CD4-positive, alpha-beta T cell treated with Interleukin-15 for 1 hour (primary cell): ENCODE measurements at places on chromosomes 5 and 9.

- no peak for DNase-seq
Measured at GRCh38 chr9:123712399-123712798, 217.5 kb downstream of the DENND1A start.

DNA sequence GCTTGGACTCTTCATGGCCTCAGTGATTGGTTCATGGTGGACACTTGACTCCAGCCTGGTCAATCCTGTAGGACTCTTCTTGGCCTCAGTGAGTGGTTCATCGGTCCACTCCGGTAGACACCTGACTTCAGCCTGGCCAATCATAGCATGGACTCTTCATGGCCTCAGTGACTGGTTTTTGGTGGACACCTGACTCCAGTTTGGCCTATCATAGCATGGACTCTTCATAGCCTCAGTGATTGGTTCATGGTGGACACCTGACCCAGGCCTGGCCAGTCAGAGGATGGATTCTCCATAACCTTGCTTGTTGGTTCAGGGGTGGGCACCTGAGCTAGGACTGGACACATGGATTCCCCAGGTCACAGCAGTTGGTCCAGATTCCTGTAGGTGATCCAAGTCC lies 106.0 kb upstream of the ERCC6L2 start:
- no peak for DNase-seq

GRCh38 chr5:149747141-149747832 lies 17.2 kb downstream of the PPARGC1B start:
- DNase-seq: no peak

- DNase-seq: no peak
Measured at GRCh38 chr5:168661593-168662485, 82.7 kb upstream of the PANK3 start.

DNA sequence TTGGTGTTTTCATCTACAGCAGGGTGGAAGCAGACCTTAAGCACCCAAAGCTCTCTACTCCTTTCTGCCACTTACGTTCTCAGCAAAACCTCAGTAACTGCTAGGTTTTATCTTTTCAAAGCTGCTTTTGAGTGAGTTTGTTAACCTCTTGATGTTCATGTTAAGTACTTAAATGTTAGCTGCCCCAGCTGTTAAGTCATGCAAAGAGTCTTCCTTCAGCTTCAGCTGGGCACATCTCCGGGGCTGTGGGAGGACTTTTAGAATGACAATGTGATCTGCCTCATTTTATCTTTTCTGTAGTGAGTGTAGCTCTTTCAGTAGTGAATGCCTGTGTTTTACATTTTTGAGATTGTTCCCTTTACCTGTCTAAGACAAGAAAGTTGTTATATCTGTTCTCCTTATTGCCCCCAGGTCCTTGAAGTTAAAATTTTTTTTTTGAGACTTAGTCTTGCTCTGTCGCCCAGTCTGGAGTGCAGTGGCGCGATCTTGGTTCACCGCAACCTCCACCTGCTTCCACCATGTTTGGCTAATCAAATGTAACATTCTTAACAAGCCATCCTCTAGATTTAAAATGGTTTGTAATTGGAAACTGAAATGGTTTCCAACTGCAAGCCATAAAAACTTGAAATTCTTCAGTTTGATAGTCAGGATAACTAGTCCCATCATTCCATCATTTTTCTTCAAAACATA lies 19.6 kb downstream of the KDM4C start:
- DNase-seq: no peak

- no peak for DNase-seq
Measured at GRCh38 chr9:9521033-9521779, 1091.6 kb downstream of the PTPRD start.

- no peak for DNase-seq
Measured at GRCh38 chr5:116273448-116274242, 188.8 kb downstream of the COMMD10 start.

- no peak for DNase-seq
Measured at GRCh38 chr9:34440017-34440416, 18.4 kb downstream of the FAM219A start.

GRCh38 chr5:180624587-180624986 lies 24.8 kb downstream of the FLT4 start:
- no peak for DNase-seq

- no peak for DNase-seq
Measured at GRCh38 chr9:113485761-113486115, 22.2 kb downstream of the RGS3 start.
